ENCODE measurements at places on chromosomes 3 and 15. TPM values are rescaled to one million over a fixed set of nuclear protein-coding genes. Genes with fewer than 3 reads are reported as not detected.

DNA sequence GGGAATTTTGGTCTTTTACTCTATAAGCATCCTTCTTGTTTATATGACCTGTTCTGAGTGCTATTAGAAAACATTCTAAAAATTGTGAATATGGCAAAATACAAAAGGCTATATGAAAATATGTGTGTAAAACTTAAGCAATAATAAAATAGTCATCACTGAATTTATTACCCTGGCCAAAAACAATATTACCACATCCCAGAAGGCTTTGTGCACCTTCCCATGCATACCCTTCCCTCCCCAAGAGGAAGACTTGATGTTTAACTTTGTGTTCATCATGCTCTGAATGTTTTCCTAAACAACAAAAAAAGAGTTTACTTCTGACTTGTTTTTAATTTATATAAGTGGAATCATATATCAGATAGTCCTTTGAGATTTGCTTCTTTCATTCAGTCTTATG is 155.1 kb upstream of the TNIK start:
- DNase-seq = peak; percentile 31

DNA sequence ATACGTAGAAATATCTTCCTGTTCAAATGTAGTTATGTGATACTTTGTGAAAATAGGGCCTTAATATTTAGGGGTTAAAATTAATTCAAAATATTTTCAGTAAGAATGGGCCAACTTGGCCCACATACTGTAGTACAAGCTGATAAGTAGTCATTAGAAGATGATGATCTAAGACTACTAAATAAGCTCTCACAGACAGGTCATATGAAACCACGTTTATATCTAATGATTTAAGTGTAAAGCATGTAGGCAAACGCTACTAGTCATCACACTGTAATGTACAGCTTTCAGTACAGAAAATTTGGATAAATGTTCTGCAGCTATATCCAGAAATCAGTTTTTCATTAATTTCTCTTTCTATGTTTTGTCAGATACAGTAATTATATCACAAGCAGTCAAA is 228.6 kb downstream of the UBE2E2 start:
- DNase-seq = peak; percentile 18

- DNase-seq = no peak
Measured at GRCh38 chr15:88275804-88276203, 19.3 kb upstream of the NTRK3 start.

- DNase-seq = no peak
Measured at GRCh38 chr3:136885357-136886213, 23.6 kb downstream of the NCK1 start.

PLA2G4D gene
- not detected for total RNA-seq
